ENCODE measurements at places on chromosomes 6 and 20.

DNA sequence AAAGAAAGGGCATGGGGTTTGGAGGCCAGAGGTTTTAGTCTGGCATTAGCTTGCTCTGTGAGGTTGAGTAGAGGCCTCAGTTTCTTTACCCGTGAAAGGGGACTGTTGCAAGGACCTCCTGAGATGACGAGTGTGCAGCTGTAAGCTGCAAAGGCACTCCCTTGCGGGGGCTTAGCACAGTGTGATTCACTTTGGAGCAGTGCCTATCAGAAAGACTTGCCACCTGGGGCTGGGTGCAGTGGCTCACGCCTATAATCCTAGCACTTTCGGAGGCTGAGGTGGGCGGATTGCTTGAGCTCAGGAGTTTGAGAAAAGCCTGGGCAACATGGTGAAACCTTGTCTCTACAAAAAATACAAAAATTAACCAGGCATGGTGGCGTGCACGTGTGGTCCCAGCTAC lies 7.5 kb upstream of the BAK1 start:
- no peak for DNase-seq

- DNase-seq: no peak
These were observed 381.0 kb downstream of the TAF4 start for GRCh38 chr20:61684583-61685235.

- DNase-seq: no peak
These were observed 44.8 kb downstream of the UBE2V1 start for GRCh38 chr20:50068041-50068651.

DNA sequence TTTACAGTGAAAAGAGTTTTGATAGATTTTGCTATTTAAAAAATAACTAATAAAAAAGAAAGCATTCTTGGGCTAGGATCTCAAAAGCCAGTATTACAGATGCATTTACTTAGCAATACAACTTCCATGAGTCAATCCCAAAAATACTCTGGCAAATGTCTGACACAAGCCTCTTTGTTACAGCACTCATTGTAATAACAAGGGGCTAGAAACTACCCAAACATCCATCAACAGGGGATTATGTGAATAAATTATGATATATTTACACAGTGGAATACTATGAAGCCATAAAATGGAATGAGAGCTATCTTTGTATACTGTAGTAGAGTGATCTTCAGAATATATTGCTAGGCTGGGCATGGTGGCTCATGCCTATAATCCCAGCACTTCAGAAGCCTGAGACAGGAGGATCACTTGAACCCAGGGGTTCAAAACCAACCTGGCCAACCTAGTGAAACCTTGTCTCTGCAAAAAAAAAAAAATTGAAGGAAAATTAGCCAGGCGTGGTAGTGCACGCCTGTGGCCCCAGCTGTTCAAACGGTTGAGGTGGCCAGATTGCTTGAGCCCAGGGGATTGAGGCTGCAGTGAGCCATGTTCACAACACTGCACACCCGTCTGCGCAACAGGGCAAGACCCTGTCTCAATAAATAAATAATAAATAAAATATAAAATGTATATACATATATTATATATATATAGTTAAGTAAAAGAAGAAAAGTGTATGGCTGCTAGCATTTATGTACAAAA lies 34.7 kb upstream of the TOP1 start:
- DNase-seq: no peak

DNA sequence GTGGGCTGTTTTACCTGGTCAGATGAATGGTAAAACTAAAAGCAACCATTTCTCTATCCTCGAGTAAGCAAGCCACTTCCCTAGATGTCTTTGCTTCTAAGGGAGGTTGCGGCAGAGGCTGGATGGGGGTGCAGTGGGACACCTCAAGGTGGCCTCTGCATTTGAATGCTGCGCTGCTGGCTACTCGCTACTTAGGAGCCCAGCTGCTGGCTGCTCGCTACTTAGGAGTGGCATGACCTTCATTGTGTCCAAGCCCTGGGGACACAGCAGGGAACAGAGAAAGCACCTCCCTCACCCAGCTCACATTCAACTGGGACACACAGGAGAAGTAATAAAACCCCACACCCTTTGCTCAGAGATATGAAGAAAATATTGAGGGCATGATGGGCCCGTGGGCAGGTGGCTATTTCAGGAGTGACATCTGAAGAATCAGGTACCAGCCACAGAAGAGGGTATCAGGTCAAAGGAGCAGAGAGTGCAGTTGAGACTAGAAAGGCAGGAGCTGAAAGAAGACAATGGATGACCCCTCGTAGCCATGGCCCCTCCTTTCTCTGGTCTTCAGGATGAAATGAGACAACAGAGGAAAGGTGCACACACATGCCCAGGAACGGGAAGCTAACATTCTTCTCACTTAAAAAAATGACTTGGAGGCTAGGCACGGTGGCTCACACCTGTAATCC lies 149.4 kb downstream of the ZMYND8 start:
- no peak for DNase-seq

DNA sequence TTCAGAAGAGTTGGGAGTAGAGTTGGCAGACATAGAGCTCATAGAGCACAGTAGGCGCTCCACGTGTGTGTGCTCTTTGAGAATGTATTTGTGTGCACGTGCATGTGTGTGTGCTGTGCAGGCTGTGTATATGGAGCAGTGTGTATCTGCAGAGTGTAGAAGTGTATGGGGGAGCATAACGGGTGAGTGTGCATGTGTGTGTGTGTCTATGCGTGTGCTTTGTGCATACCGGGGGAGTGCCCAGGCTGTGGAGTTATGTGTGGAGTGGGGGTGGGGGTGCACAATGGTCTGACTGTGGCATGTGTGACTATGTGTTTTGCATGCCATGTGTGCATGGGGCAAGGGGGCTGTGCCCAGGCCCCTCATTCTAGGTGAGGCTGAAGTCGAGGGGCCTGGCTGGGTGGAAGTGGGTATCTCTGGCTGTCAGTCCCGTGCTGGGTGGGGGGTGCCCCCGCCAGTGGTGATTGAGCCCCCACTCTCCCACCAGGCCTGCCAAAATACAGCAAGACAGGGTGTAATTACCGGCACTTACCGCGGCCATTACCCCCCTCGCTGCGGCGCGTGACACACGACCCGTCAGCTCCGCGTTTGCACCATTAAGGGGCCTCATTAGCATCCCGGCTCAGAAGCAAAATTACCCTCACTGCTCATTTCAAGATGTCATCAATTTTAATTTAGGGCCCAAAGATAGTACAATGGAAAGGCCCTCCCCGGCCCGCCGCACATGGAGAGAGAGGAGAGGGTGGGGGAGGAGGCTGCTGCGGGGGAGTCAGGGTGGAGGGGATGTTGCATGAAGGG lies 39.1 kb downstream of the MDFI start:
- DNase-seq: no peak

DNA sequence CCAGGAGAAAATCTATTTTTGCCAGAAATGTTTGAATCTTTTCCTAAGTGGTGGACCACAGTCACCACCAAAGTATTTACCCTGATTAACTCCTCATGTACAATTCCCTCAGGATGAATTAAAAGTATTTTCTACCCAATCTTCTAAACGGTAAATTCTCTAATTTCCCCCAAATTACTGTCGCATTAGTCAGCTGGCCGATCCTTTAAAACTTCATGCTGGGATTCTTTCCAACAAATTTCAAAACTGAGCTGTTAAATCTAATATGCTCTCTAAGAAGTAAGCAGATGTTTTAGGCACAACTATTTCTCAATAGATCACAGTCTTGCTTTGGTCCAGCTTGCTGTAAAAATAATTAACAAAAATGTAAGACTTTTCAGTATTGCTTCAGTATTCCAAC lies 447.2 kb downstream of the FRK start:
- DNase-seq: peak; percentile 78

DNA sequence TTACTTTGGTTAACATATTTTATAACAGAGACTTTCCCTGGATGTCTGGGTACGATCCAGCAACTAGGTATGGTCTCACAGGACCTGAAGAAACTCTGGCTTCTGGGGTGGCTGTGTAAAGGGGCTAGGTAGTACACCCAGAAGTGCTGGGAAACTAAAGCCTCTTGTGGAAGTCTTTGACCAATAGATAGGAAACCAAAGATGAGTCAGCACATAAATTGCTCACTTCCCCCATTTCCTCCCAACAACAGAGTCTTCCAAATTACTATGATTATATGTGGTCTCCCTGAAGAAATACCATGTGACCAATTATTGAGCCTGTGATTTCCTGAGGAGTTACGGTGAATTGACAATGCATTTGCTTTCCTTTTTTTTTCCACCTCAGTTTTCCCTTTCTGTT lies 26.8 kb upstream of the TBX18 start:
- DNase-seq: peak; percentile 78

DNA sequence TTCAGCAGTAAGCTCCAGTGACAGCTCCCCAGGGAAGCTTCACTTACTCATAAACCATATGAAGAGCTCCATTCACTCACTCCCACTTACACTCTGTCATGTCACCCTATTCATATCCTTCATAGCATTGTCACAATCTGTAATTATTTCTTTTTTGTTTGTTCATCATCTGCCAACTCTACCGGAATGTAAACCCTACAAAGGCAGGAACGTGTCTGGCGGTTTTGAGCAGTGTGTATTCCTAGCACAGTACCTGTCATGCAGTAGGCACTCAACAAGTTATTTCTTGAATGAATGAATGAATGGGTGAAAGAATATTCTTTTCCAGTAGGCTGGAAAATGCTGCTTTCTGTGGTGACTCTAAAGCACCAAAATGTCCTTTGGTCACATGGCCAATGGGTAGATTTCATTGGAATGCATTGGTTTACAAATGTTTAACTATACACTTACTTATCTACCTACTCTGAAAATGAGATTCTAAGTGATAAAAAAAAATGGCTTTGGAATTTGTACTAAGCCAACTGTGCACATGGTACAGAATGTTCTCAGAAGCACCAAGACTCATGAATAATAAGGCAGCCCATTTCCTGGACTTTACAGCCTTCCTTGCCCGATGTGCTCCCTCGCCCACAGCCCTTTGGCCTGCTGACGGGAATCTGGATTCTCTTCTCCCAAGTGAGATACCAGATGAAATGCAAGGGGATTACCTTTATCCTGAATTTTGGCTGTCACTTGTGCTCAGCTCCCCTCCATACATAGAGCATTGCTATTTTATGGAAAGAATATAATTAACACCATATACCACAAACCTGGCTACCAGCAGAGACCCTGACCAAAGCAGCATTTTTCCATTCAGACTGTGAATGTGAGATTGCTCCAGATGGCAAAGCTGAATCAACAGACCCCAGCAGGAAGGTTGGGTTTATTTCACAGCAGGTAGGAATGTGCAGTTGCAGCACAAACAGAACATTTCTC lies 273.3 kb downstream of the ALDH8A1 start:
- DNase-seq: peak; percentile 42

GRCh38 chr20:57410398-57410920 lies 19.3 kb downstream of the RBM38 start:
- DNase-seq: no peak

DNA sequence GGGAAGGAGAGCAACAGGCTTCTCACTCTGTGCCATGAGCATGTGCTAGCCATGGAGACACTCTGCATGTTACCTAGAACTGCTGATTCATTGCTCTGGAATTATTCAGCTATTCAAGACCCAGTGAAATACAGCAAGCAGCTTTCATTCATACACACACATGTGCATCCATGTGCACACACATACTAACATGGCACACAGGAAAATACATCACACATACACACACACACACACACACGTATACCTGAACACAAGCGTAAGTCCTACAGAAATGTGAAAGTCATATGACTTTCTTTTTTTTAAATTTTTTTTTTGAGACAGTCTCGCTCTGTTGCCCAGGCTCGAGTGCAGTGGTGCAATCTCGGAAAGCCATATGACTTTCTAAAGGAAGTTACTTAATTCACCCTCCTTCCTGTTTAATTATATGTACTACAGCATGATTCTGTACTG lies 108.2 kb upstream of the NFATC2 start:
- DNase-seq: peak; percentile 83

DNA sequence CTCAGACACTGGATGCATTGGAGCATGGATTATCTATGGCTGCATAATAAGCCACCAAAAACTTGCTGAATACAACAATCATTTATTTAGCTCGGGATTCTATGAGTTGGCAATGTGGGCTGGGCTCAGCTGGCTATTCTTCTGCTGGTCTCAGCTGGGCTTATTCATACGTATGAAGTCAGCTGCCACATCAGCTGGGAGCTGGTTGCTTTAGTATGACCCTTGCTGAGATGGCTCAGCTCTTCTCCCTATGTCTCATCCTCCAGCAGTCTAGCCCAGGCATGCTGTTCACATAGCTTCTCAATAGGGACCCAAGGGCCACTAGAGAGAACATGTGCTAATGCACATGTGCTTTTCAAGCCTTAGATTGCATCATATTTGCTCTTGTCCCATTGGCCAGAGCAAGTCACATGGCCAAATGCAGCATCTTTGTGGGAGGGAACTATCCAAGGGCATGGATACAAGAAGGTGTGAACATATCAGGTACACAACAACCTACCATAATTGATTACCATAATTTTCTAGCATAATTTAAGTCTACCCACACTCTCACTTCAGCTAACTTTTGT lies 444.6 kb downstream of the KIF16B start:
- no peak for DNase-seq

GRCh38 chr6:110980227-110980626 lies 1.6 kb upstream of the RPF2 start:
- DNase-seq: no peak

DNA sequence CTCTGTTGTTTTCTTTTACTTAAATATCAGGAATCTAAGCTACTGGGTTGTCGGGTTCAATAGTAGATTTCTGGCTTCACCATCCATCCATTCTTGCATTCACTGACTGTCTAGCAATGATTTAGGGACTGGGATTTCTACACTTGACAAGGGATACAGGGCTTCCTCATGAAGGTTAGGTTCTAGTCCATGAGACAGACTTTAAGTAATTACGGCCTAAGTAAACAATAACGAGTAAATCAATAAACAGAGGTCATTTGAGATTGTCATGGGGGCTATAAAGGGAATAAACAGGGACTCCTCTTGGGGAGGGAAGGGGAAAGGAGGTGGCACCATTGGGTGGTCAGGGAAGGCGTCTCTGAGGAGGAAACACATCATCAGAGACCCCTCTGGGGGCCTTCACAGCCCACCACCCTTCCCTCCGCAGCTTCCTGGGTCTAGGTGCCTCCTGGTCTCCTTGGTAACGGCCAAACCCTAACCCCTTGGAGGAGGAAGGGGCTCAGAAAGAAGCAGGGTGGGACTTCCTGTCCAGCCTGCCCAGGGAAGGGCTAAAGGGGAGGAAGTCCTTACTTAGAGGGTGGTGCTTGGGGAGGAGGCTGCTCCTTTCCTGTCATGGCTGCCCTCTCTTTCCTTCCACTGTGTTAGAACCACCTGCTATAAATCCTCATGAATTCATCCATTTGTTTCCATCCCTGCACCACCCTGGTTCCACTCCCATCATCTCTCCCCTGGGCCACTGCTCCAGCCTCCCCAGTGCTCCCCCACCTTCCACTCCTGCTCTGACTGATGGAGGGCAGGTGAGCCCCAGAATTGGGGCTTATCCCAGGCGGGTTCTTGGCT lies 33.3 kb downstream of the BPIFB4 start:
- no peak for DNase-seq
